ENCODE measurements at places on chromosomes 16 and 17. TPM values are rescaled to one million over a fixed set of nuclear protein-coding genes. Genes with fewer than 3 reads are reported as not detected.

The SDR42E2 gene
- not detected for total RNA-seq

- DNase-seq, result no peak
Observed at GRCh38 chr17:51124640-51125503, 4.2 kb upstream of the SPAG9 start.

DNA sequence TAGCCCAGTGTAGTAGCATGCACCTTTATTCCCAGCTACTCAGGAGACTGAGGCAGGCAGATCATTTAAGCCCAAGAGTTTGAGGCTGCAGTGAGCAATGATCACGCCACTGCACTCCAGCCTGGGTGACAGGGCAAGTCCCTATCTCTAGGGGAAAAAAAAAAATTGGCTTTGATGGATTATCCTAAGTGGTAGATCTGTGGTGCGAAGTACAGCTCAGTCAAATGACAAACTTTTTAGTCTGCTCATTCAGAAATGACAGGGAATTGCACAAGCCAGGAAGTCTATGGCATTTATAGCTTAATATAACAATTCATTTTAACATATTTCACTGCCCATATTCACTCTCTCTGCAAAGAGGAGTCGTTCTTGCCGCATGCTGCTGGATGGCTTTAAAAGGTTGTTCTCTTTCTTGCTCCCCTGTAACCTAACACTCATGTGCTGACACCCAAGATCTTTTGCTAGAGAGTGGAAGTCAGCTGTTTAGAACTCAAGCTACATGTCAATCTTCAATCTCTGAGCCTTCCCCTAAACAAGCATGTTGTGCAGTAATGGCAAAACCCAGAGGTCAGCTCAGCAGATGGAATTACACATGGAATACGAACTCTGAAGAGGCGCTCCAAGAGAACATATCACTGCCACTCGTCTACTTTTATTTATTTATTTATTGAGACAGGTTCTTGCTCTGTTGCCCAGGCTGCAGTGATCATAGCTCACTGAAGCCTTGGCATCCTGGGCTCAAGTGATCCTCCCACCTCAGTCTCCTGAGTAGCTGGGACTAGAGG lies 32.8 kb downstream of the RNF157 start:
- no peak for DNase-seq

The KRTAP4-6 gene
- total RNA-seq, result 1.2 TPM

DNA sequence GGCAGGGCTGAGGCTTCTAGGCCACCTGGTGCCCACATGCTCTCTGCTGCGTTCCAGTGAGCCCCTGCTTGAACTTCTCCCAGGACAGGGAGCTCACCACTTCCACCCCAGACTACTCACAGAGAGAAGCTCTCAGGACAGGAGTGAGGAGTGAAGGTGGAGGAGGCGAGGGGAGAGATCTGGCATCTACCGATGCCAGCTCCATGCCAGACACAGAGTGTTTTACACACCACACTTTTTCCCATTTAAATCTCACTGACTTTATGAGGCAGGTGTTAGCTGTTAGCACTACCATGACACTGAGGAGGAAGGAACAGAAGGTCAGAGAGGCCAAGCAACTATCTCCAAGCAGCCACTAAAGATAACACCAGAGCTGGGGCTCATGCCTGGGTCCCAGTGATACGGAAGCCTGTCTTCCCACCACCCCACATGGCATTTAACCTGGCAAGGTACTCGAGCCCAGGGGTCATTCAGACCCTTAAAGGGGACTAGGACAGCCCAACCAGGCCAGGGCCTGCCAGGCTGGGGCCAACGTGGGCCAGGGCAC lies 6.8 kb downstream of the FAM83G start:
- no peak for DNase-seq

The FBXL16 gene
- total RNA-seq, result not detected

GRCh38 chr17:50219939-50220465 lies 18.6 kb upstream of the COL1A1 start:
- DNase-seq, result peak; percentile 93

DNA sequence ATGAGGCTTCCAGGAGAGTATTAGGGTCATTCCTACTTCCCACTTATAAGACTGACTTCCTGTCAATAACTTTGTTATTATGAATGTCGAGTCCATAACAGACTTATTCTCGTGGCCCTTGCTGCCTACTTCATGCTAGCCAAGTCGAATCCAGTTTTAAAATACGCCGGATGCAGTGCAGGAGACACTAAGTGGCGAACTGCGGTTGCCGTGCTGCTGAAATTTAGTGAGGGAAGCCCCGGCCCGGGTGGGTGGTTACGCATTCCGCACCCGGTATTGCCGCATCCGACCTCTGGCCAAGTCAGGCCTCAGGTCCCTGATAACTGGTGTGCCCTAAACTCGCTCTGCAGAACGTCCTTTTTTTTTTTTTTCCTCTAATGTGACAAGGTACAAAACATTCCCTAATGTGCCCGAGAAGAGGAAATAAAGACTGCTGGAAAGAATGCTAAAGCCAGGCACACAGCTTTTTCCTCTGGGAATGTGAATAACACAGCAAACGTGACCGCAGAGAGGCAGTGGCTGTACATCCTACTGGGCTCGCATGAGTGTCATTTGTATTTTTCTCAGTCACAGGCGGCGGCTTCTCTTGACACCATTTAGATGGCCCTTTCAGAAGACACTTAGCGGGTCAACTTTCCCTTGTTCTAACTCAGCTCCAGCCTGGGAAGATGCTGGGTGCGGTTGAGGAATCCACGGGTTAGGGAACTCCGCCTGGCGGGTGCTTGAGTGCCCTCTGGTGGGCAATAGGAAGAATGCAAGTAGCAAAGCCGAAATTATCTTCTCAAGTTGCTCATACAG lies 7.1 kb upstream of the AKTIP start:
- peak; percentile 88 for DNase-seq

- peak; percentile 70 for DNase-seq
Observed at GRCh38 chr17:10135539-10136257, 62.7 kb downstream of the GAS7 start.

GRCh38 chr17:81409190-81409935 lies 14.1 kb downstream of the BAHCC1 start:
- no peak for DNase-seq

DNA sequence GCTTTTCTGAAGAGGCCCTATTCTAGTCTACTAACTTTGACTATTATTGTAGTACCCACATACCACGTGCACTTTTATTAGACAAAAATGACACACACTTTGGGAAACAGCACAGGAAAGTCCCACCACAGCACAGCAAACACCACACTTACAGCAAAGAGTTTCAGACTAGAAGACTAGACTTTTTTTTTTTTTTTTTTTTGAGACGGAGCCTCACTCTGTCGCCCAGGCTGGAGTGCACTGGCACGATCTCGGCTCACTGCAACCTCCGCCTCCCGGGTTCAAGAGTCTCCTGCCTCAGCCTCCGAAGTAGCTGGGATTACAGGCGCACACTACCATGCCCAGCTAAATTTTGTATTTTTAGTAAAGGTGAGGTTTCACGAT lies 20.1 kb downstream of the YWHAE start:
- DNase-seq, result no peak

- no peak for DNase-seq
Observed at GRCh38 chr16:74477226-74477625, 55.9 kb upstream of the CLEC18B start.

DNA sequence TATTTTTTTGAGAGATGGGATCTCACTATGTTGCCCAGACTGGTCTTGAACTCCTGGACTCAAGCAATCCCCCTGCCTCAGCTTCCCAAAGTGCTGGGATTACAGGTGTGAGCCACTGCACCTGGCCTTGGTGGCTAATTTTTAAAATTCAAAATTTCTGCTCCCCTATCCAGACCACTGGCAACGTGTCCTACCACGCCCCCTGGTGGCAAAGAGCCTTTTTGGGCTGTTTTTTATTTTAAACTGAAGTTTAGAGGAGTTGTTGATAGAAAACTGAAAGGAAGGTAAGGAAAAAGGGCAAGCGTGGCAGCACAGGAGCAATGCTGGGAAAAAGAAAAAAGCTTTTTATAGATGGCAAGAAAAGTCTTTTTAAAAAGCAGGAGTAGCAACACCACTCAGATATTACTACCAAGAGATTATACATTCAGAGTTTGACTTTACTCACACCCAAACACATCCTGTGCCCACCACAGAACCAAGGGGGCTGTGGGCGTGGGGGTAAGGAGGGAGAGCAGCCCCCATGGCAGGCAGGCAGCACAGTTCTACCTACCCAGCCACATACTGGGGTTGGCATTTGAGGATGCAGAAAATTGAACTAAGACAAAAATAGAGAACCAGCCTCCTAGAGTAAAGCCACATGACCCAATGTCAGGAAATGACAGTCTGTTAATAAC lies 4.2 kb upstream of the MXRA7 start:
- peak; percentile 68 for DNase-seq

The OMG gene
- 9.9 TPM for total RNA-seq

DNA sequence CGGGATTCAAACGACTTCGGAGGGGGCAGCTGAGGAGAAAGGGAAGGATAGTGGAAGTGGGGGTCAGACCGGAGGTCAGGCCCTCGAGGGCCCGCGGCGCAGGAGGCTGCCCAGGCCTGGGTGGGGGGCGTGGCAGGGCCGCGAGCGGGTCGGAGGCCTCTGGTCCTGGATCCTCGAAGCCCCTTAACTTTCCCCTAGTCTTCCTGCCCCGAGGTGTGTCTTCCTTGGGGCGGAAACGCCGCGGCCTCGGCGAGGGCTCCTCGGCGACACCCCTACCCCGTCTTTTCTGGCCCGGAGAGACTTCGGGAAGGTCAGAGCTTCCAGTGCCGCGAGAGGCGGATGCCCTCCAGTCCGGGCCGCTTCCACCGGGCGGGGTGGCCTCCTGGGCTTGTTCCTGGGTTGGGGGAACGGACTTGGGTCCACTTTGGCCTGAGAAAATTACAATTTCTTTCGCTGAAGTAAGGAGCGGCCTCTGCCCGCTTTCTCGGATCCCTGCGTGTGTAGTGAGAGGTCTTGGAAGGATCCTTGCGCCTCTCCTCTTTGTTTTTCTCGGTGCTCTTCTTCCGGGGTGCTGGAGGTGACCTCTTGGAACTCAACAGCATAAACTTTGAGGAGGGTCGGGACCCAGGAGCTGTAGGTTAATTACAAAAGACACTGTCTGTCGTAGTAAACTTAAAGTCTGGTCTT lies 491 bp downstream of the IST1 start:
- peak; percentile 41 for DNase-seq

GRCh38 chr16:60405286-60405685 lies 1631.0 kb downstream of the CDH8 start:
- no peak for DNase-seq

DNA sequence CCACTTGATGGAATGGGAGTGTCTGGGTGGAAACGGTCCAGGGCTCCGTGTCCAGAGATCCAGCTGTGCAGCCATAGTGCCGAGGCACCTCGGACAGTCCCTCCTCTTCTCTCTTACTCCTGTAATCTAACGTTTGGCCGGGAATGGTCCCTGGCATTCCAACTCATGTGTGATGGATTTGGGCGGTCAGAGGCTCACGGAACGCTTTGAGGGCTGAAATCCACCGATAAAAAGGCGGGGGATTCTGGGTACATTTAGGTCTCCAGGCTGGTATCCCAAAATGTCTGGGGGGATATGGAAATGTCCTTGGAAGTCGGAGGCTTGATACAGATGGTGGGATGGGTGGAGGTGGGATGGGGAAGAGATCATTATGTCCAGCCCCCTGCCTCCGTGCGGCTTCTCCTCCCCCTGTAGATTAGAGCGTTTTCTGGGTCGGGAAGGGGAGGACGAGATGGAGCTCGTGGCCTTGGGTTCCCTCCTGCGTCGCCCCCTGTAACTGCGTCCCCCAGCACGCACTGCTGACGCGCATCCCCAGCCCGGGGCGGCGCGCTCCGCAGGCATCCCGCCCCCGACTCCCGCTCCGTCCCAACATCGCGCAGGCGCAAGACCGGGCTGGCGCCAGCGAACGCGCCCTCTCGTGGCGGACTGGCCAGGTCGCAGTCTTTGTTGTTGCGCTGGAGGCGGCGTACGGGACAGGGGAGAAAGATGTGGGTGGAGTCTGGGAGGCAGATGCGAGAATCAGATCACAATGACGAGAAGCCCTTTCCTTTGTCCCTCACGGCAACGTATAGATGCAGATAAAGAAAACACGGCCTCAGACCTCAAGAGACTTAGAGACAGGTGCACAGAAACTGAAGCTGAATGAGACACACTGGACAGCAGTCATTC lies 4.5 kb upstream of the SGCA start:
- DNase-seq, result peak; percentile 95

DNA sequence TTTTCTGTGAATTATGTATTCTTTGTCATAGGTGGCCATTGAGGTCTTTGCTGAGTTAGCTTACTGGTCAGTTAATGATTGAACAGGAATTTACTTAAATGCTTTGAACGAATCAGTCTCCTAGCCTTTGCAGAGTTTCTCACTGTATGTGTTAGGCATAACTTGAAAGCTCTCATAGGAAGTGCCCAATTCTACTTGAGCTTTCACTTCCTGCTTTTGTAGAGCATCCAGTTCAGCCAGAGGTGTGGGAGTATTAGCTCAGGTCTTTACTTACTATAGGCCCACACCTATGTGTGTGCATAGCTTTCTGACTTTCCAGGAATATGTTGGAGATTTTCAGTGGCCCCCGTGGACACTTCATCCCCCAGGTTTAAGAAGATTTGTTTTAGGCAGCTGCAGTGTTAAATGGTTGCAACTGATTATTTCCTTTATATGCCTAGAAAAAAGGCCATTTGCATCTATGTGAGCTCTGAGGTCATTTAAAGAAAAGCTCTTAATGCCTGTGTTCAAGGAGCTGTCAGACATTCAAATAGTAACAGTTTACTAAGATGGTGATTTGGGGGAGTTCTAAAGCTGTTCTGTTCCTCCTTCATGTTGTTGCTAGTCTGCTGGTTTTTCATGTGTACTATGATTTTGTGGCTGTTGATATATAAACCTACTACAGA lies 62.3 kb downstream of the PHKB start:
- no peak for DNase-seq

DNA sequence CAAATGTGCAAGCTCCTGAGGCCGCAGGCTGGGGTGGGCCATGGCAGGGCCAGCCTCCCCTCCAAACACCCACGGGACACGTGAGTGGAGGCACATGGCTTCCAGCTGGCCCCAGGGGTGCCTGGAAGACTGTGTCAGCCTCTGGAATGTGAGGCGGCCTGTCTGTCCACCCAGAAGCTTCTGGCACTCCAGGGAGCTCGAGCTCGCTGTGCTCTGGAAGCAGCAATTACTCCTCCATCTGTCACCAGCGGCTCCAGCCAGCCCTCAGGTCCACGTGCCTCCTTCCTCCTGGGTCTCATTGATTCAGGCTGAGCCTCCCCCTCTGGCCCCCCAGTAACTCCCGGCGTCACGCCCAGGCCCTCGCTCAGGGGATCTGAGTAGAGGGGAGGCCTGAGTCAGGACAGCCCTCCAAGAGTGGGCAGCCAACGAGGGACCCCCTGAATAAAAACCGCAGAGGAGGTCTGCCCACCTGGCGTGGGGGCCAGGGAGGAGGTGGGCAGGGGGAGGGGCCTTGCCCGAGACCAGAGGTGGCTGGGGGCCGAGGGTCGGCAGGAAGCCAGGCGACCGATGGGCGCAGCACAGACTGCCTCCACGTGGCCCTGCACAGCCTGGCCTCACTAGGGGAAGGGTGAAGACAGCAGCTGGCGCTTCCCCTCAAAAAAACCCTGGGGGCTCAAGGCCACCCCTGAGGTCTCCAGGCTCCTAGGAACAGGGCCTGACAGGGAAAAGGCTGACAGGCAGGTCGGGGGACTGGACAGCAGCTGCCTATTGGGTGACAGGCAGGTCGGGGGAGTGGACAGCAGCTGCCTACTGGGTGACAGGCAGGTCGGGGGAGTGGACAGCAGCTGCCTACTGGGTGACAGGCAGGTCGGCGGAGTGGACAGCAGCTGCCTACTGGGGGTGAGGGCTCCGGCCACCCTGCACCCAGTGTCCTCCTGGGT lies 11.9 kb downstream of the PIEZO1 start:
- peak; percentile 92 for DNase-seq

All from umbilical cord (tissue), 2 donors.